ENCODE measurements at places on chromosomes 6 and 20.

- DNase-seq: no peak
Observed at GRCh38 chr6:2949536-2950083, 21.8 kb downstream of the SERPINB6 start.

DNA sequence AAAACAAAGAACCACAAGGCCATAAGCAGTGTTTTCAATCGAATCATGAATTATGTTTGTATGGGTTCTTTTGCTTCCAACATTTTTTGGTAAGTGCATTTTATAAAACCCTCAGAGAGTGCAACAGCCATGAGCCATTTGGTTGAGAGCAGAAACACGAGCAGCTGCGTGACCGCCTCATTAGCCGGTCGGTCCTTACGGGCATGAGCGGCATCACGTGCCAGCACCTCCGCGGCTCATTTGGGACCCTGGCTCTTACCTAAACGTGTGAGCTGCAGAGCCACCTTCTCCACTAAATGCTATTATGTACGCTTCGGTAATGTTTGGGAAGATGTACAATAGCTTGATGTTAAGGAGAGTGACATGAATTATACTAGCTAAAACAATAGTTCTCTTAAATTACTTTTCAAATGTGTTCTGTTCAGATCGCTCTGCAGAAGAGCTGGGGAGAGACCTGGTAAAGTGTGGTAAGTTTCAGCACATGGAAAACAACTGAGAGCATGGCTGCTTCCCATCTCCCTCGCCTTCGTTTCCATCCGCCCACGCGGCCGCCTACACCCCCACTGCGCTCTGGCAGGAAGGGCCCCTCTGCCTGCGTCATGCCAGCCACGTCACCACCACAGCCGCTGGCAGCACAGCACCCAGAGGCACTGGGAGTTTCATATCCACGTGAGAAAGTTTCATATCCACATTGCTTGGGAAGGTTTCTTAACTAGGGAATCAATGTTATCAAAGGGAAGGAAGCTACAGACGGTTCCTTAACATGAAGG, 23.7 kb upstream of the PDE10A start:
- no peak for DNase-seq

- no peak for DNase-seq
Observed at GRCh38 chr20:47336129-47336754, 20.3 kb downstream of the ZMYND8 start.

GRCh38 chr6:4889701-4890100, 113.5 kb downstream of the CDYL start:
- no peak for DNase-seq

GRCh38 chr20:44886828-44887227, 1.3 kb downstream of the YWHAB start:
- no peak for DNase-seq

DNA sequence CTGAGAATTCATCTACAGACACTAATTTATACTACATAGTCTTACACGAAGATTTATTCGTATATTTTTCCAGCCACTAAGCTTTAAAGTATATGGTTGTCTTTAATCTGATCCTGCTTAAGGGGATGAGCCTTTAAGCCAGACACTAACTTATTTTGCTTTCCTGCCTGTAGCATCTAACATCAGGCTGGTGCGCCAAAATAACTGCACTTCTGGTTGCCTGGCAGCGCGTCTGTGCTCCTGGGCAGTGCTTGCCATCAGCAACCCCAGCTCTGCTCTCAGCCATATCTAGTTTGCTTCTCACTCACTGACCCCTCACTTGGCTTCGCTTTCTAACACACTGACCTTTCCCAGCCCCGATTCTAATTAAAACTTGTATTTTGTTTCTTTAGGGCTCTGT, 21.8 kb downstream of the HMGCLL1 start:
- DNase-seq: no peak

DNA sequence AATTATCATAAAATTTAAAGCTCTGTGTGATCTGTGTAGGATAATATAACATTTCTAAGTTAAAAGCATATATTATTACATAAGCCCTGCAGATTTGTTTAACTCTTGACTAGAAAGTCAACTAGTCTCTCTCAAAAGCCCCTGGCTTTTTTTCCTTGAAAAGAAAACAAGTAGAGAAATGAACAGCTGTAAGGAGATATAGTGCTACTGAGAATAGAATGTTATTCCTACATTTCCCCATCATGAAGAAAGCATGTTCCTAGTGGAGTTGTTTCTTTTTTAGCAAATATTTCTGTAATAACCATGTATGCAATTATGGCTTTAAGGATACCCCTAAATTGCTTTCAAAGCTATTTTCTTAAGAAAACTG, 37.6 kb downstream of the SHLD1 start:
- DNase-seq: no peak

- DNase-seq: no peak
Observed at GRCh38 chr6:23222724-23223123, 653.4 kb downstream of the HDGFL1 start.

DNA sequence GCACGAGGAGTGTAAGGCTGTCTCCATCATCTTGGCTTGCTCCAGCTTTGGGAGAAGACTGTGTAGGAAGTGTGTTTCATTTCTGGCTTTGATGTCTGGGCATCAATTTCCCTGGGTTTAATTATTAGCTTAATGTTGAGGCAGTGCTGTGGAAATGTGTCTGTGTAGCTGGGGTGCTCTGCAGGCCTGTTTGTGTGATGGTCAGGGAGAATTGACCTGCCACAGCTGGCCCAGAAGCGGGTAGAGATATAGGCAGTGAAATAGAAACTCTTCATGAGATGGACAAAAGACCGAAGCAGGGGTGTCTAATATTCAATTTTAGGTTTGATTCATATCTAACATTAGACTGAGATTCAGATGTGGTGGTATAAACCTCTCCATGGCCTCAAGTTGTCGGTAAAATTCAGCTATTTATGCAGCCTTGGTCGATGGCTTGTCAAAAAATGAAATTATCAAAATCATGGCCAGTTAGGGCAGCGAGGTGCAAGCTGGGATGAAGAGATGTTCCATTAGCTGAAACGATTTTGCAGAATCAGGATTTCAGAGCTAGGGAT, 95.3 kb upstream of the SNX9 start:
- DNase-seq: no peak

DNA sequence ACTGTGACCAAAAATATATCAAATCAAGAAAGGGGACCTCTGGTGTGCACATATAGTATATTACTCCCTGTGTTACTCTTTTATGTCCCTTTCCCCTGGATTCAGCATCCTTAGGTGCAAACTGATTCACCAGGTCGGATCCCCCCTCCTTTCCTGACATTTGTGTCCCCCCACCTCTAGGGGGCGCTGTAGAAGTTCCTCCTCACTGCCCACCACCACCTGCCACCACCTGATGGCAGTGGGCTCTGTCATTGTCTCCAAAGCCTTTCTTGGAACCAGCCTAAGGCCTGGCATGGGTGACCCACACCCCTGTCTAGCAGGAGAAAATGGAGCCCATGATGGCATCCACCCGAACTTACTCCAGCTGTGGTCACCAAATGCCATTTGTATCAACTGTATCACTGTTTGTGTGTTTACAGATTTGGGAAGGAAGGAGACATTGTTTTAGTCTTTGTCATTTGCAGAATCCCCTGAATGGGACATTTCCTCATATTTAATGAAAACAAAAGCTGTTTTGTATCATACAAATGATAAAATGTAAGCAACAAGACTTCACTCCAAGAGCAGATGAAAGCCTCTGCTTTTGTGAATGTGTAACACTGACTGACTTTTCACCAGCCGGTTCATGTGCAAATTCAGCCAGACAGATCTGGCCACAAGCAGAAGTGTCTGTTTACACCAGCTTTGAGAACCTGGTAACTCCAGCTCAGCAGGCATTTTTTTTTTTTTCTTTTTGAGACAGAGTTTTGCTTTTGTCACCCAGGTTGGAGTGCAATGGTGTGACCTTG, 66.2 kb downstream of the ARMC2 start:
- peak; percentile 48 for DNase-seq

- DNase-seq: no peak
Observed at GRCh38 chr6:151284012-151284411, 44.2 kb downstream of the AKAP12 start.

DNA sequence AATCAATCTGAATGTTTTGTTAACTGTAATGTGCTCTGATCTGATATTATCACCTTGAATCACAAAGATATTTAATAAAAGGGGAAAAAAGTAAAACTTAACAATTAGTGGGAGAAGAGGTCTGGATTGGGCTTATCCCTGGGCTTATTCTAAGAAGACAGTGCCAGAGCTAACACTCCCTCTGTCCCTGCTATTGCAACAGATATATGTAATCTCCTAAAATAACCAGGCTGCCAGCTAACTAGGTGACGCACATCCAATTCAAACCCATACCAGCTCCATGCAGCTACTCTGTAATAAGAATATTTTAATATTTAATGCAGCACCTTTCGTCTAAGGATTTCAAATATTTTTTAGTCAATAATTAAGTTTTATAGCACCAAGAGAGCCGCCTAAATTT, 330.1 kb upstream of the MARCKS start:
- no peak for DNase-seq

DNA sequence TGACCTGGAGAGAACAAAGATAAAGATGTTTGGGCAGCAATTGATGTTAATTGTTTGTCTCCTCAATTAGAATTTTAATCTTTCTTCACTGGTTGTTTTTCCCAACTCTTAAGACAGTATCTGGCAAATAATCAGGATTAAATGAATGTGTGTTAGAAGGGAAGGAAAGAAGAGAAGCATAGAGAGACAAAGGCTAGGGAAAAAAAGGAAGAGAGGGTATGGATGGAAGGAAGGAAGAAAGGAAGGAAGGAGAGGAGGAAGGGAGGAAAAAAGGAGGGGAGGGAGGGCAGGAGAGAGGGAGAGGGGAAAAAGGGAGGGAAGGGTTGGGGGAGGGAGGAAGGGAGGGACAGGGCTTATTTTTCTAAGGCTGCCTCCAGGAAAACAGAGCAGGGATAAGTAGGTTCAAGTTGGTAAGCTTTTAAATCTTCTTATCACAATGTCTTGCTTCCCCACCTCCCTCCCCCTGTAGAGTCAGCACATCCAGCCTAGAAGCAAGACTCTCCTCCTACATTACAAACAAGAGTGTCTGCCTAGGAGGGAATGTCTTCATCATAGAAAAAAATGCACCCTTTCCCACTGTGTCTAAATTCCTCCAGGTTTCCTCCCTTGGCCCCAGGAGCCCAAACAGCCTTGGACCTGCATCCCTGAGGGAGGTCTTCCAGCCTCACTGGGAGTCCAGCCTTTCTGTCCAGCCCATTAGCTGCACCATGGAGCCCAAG, 447.8 kb upstream of the JARID2 start:
- no peak for DNase-seq

DNA sequence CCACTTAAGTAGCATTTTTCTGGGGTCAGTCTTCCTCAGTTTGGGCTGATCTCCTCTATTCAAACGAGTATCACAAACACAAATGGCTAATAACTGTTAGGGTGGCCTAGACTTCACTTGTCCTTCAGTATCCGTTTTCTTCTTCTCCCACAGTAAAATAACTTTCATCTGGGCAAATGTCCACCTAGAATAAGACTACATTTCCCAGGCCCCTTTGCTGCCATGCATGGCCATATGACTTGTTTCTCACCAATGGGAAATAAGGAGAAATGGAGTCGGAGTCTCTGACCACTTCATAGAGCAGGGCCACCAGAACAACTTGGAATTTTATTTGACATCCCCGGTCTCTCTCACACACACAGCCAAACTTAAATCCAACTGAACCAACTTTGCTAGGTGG, 51.4 kb downstream of the SULF2 start:
- no peak for DNase-seq

GRCh38 chr20:44110816-44111568, 76.0 kb downstream of the JPH2 start:
- no peak for DNase-seq

DNA sequence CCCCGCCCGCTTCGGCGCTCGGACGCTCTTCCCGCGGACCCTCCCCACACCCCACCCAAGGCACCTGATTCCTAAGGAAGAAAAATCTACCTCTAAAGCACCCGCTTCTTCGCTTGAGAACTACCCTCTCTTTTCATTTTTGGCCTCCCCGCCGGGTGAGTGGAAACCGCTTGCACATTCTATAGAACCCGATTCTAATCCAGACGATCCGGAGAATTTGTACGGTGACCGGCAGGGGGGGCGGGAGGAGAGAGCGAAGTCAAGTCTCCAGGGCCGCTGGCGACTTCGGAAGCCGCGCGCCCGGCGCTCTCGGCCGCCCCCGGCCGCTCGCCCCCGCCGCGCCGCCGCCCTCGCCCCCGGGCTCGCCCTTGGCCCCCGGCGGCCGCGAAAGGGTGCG, at the start of gene RBM24:
Gene RBM24 (plus strand): TSS at position 262 of the 397 bp plus-strand sequence. CDS start 221 bp downstream, outside the sequence.
- no peak for DNase-seq

DNA sequence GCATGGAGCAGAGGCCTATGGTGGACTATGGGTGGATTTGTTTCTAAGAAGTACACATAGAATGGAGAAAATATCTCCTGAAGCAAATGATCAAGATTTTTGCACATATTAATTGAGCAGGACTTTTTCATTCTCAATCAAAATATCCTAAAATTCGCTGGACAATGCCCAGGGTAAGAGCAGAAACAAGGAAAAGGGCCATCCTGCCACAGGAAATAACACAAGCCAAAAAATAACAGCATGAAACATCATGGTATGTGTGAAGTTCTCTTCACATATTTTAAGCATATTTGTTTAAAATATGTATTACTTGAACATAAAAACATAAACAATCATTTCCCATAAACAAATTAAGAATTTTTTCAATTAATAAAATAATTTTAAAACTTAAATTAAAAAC, 868.9 kb downstream of the EPHA7 start:
- no peak for DNase-seq

DNA sequence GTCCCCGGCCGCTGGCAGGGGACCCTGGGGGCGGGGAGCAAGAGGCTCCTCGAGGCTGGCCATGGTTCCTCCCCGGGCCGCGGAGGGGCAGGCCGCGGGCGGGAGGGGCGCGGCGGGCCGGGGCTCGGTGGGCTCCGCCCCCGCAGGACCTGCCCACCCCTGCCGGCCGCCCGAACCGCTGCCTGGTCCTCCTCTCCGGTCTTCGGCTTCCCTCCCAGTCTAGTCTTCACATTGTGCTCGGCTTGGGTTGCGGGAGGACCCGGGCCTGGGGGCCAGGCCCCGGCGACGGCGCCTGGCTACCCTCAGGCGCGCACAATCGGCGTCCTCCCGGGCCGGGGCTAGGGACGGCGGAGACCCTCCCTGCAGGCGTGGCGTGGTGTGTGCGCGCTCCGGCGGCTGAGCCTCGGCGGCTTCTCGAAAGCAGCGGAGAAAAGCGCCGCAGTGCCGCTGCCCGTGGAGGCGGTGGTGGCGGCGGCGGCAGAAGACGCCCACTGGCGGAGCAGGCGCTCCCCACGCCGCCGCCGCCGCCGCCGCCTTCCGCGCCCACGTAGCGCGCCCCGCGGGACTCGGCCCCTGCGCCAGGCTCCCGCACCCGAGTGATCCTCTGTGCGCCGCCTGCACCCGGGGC, at the start of gene PDE10A:
Gene PDE10A (minus strand): TSS at position 493 of the 628 bp plus-strand sequence. CDS start 430 bp downstream, at position 63.
- no peak for DNase-seq

- DNase-seq: no peak
Observed at GRCh38 chr6:56957856-56958255, 2.9 kb downstream of the BEND6 start.

DNA sequence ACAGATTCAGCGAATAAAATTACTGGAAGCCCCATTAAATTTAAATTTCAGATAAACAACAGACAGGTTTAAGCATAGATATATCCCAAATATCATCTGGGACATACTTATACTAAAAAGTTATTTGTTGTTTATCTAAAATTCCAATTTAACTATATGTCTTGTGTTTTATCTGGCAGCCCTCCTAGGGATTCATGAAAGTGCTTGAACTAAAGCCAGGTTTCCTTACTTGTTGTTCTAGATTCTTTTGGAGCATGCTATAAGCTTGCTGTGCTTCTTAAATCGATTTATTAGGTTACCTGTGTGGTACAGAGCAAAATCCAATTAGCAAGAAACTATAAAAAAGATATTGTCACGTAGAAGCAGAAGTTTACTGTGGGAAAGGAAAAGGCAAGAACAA, 202.5 kb upstream of the GMDS start:
- no peak for DNase-seq

All from naive thymus-derived CD8-positive, alpha-beta T cell (primary cell).